ENCODE measurements at places on chromosomes 3 and 15.

DNA sequence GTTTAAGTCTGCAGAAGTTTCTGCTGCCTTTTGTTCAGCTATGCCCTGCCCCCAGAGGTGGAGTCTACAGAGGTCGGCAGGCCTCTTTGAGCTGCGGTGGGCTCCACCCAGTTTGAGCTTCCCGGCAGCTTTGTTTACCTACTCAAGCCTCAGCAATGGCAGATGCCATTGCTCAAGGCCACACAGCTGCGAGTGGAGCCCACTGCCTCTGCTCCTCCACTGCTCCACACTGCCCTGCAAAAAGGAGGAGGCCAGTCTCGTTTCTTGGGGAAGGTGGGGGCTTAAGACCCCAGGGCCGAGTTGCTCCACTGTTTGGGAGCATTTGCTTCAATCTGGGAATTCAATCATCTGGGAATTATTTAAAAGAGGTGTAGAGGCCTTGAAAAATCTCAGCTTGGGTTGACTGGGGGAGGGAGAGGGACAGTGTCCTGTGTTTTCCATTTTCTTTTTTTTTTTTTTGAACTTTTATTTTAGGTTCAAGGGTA lies 144.6 kb upstream of the MEF2A start:
- DNase-seq = peak; percentile 53

DNA sequence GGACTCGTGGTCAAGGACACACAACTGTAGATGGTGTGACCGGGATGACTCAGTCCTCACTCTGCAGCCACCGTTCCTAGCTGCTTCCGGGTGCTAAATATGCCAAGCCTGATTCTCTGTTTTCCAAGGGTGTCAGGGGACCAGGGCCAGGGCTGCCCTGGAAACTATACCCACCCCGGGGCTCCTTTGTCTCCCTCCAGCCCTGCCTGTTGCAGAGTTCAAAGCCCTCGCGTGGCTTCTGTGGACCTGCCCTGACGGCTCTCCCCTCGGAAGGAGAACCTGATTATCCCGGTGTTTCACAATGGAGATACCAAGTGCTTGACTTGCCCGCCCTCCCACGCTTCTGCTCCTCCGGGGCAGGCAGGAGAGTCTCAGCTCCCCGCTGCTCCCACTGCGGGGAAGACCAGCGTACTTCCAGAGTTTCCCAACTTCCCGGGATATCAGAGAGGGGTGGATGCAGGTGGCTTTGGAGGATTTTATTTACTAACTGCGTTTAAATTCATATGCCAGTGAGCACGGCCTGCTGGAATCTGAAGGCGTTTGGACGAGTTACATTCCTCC lies 125.0 kb downstream of the ASB7 start:
- DNase-seq = no peak

- no peak for DNase-seq
These were observed 187.4 kb downstream of the OPA1 start for GRCh38 chr3:193780397-193780796.

DNA sequence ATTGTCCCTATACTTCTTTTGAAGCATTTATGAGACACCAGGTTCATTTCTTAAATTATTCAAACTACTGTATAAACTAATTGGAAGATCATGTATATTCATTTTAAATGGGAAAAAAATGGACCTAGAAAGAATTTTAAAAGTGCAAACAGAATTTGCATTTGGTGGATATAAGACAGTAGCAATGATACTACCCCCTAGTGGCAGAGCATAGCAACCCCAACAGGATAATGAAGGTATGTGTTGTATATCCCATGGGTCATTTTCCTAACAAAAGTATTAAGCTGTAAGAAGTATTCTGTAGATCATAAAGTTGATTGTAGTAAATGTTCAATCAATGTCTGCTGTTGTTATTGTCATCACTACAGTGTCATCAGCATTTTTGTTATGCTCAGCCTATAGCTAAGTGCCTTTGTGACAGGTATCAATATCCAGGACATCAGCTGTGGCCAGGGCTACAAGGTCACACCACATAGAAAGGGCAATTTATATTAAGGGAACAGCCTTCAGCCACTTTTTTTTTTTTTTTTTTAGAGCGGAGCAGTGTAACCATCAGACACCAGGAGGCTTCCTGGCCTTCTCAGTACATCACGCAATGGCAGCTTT lies 175.8 kb downstream of the FOXB1 start:
- DNase-seq = peak; percentile 37

DNA sequence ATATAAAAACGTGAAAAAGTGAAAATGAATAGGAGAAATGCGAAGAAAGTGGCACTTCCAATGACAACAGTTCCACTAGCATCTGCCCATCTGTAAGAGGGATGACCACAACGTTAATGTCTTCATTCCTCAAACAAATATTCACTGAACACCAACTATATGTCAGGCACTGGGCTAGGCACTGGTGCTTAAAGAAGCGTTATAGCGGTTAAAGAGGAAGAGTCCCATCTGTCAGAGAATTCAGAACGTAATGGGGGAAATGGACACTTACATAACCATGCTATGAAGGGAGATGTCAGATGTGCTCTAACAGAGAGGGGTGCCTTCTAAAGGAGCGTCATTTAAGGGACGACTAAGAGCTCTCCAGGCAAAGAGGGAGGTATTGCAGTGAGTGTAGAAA lies 8.2 kb downstream of the RUBCN start:
- no peak for DNase-seq

DNA sequence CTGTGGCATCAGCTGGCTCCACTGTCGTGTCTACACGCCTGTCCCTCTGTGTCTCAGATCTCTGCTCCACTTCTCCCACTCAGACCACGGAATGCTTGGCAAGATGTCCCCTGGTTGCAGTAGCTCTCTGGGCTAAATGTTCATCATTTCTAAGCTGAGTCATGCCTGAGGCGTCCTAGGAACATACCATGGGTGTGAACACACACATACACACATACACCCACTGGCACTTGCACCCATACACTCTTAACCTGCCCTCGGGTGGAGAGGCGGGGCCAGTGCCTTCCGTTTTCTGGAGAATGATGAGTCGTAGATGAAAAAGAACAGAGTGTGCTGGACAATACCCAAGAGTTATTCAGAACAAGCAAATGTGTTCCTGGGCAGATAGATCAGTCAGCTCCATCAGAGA lies 72.4 kb downstream of the SENP2 start:
- no peak for DNase-seq

DNA sequence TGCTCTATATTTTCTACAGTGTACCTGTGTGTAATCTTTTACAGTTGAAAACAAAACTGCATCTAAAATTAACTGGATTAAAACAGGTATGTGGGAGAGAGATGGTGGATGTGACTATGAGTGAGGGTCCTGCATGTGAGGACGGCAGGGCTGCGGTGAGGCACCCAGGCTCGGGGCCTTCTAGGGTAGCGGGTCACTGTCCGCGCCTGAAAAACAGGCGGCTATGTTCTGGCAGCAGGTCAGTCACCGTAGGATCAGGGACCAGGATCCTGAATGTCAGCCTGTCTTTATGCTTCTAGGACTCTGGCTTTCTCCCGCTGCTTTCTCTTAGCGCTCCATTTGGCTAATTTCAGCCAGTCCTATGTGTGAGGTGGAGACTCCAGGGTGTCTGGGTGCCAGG lies 12.6 kb downstream of the TMEM40 start:
- DNase-seq = no peak

- DNase-seq = no peak
These were observed 38.6 kb downstream of the EHD4 start for GRCh38 chr15:41933771-41934170.

DNA sequence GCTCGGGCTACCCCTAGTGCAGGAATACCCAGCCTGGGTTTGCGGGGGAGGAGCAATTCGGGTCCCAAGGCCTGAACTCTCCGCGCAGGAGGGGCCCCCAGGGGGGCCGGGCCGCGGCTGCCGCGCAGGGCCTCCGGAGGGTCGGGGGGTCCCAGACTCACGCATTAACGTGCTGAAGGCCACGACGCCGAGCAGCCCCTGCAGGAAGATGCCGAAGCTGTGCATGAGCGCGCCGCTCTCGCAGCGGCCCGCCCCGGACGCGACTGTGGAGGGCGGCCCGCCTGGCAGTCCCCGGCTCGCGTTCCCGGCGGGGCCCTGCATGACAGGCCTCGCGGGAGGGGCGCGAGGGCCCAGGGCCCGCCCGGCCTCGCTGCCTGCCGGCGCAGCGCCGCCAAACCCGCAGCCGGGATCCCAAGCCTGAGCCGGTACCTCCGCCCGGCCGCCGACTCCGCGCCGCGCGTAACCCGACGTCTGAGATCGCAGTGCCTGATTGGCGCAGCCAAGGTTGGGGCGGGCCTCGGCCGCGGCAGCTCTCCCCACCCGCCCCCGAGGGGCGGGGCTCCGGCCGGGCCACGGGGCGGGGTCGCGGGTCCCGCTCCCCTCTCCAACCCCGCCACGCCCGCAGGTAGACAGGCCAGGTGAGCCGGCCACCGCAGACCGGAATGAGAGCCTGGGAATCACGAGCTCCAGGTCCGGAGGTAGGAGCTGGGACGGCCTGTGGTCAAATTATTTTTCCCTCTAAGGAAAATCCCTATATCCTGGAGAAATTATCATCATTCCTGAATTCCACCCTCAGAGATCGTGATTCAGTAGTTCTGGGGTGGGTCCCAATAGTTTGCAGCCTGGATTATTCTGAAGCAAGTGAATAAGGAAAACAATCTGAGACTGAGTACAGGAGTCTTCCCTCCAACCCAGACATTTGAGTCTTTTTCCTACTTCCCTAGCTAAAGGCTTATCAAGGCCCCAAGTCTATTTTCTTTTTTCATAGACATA lies at the start of gene STIMATE:
STIMATE (minus strand) TSS at position 419 of the 993 bp plus-strand sequence; CDS start at position 321, 98 bp downstream.
- peak; percentile 92 for DNase-seq

- DNase-seq = no peak
These were observed 157.3 kb upstream of the CGNL1 start for GRCh38 chr15:57218826-57219576.

GRCh38 chr3:177279118-177279815 lies 82.0 kb upstream of the TBL1XR1 start:
- no peak for DNase-seq

DNA sequence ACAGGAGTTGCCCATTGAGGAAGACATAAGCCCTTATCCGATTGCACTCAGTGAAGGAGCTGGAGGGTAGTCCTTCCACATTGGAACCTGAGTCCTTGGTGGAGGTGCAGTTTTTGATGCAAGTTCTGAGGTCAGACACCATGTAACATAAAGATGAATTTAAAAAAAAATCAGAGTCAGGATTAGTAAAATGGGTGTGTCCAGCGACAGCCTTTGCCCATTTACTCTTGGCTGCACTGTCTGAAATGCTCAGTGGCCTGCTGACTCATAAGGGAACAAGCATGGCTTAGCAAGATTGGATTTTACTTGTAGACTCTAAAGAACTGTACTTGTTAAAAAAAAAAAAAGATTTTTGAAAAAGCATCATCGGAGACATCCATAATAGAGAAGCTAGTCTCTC lies 241.1 kb upstream of the TOPAZ1 start:
- no peak for DNase-seq

- DNase-seq = no peak
These were observed 58.6 kb upstream of the SLITRK3 start for GRCh38 chr3:165254812-165255211.

GRCh38 chr3:158802409-158803268 lies 785 bp downstream of the MFSD1 start:
- peak; percentile 13 for DNase-seq

DNA sequence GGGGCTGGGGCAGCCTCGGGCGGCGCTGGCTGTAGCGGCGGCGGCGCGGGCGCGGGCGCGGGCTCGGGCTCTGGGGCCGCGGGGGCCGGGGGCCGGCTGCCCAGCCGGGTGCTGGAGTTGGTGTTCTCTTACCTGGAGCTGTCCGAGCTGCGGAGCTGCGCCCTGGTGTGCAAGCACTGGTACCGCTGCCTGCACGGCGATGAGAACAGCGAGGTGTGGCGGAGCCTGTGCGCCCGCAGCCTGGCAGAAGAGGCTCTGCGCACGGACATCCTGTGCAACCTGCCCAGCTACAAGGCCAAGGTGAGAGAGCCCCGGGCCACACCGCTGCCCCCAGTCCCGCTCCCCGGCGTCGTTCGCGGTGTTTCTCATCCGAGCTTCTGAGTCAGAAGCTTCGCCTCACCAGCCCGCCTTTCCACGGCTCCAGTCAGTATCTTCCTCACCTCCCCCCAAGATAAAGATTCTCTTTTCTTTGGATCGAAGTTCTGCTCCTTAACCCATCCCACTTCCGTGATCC lies 600 bp downstream of the FBXO45 start:
- peak; percentile 62 for DNase-seq

GRCh38 chr3:141851411-141851810 lies 25.0 kb upstream of the ATP1B3 start:
- no peak for DNase-seq

- DNase-seq = peak; percentile 46
These were observed at the start of gene EPHA3 for GRCh38 chr3:89107461-89108290. EPHA3 (plus strand) TSS chr3:89107621; CDS start chr3:89107749, 128 bp downstream.

DNA sequence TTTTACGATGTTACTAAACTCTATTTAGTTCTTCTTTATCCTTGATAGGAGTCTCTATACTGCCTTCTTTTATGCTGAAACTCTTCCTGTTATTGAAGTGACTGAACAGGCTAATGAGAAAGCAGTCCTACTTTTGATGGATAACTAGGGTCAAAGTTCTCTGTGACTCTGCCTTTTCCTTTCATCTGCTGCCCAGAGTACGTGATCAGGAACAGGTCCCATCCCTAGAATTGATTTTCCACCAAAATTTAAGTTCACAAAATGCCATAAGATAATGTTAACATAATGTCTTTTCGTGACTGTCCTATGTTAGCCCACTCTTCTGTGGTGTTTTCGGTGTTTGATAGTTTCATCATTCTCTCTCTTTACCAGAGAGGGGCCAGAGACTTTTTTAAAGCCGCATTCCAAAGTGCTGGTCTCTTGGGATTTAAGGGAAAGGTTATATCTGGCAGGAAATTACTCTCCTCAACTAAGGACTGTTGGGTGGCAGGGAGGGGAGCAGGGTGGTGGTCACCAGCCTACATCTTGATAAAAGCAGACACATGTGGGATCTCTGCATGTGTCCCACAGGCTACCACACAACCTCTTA lies 50.3 kb upstream of the PLXND1 start:
- no peak for DNase-seq

- no peak for DNase-seq
These were observed 6.3 kb downstream of the IRAK2 start for GRCh38 chr3:10170915-10171478.

DNA sequence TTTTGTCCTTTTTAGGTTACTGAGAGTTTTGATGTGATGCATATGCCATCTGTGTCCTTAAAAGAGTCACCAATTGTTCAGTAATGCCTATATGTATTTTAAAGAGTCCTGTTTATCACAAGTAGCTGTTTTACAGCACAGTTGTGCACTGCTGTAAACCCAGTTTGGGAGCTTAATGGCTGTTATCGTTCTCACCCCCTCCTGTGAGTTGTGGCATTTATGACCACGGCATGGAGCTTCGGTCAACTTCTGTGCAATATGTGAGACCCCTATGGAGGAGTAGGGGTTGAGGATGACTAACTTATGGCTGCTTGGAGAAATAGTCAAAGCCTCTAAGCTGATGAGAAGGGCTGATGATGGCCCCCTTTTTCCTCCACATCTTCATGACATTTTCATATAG lies 67.2 kb downstream of the ARHGEF26 start:
- no peak for DNase-seq

GRCh38 chr3:87121856-87122255 lies 105.3 kb upstream of the CHMP2B start:
- no peak for DNase-seq

- DNase-seq = no peak
These were observed 175.8 kb upstream of the RARB start for GRCh38 chr3:25252291-25252690.
